ENCODE measurements at places on chromosomes 2 and 18.

DNA sequence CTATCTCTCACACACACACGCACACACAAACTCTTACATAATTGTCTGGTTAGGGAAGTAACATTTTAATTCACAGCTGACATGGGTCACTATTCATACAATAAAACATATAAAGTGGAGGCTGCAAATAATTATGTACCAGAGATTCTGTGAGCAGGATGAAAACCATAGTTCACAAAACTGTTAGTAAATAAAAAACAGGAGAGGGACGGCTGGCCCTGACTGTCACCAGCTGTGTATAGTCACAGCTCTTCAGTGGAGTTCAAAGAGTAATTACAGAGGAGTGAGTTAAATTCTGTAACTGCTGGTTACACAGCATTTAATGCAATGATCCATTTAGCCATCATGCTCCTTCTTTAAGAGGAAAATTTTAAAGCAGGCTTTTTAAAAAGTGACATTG lies 76.9 kb downstream of the NRXN1 start:
- no peak for DNase-seq

- DNase-seq = no peak
These were observed 105.7 kb downstream of the KYNU start for GRCh38 chr2:142983174-142983573.

- no peak for DNase-seq
These were observed 133.9 kb downstream of the TTC32 start for GRCh38 chr2:19767899-19768298.

DNA sequence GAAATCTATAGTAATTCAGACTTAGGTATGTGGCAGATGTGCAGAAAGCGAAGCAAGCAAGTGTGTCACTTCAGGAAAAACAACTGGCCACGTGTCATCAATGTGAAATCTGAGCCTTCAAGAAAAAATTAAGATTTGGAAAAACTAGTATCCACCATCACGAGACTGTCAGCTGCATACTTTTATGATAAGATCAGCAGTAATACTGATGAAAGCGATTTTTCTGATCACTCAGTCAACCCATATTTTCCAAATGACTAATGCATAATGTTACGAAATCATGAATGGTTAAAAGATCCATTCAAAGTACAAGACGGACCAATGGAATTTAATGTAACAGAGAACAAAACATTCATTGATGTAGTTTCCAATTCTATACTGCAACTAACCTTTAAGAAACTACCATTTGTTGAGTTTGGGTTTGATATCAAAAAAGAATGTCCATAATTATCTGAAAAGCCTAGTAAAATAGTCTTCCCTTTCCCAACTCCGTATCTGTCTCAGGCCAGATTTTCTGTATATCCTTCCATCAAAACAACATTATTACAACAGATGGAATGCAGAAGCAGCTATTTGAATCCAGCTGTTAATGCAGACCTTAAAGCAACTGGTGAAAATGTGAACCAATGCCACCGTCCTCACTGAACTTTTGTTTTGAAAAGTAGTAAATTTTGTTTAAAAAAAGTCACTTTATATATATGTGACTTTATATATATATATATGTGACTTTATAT lies 17.0 kb upstream of the BCL2 start:
- DNase-seq = no peak

- DNase-seq = peak; percentile 30
These were observed 68.6 kb downstream of the ZC3H6 start for GRCh38 chr2:112343827-112344585.

DNA sequence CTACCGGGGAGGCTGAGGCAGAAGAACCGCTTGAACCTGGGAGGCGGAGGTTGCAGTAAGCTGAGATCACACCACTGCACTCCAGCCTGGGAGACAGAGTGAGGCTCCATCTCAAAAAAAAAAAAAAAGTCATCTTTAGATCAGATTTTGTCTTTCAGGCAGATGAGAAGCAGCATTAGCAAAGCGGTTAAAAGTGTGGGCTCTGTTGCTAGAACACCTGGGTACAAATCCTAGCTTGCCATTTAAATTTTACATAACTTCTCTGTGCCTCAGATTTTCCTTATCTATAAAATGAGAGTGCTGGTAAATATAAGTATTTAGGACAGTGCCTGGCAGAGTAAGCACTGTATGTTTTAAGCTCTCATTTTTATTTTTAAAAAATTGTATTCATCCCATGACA lies 8.2 kb downstream of the CNOT9 start:
- no peak for DNase-seq

DNA sequence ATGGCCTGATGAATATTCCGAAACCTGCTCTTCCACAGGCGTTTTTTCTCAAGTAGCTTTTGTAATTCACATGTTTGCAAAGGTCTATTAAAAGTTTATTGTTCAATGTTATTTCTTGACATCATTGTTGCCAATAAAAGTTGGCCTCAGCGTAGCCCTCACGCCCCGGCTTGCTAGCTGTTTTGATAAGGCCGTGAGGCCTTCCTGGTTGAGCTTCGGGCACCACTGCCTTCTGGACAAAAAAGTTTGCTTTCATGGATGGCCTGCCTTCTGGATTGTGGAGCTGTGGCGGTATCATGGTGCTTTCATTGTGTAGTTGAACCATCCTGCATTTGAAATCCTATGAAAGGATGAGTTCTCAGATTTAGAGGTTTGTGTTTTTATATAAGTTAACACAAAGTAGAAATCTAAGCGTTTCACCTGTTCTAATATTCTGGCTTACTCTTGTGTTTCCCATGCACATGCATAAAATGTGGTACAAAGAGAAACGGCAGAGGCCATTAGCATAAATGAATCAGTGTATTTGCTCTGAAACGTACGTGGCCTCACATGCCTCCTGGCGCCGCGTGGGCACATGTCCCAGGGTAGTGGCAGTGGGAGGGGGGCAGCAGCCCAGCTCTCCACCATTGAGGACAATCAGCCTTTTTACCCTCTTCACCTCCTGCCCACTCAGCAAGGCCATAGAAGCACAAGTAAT lies 134.5 kb downstream of the NCK2 start:
- DNase-seq = no peak

DNA sequence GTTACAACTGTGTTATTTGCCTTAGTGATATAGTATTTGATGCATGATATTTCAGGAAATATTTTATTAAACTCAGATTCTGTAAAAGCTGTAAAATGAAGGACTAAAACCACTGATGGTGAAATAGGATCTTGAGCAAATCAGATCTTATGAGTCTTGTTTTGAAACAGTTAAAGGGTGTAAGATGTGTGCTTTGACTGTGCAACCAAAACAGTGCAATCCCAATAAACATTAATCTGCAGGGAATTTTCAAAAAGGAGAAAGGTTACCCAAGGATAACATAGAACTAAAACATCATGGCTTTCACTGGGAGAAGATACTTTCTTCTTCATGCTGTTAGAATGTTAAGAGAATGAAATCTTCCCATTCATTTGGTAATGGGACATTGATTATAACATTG lies 378.7 kb downstream of the PARD3B start:
- DNase-seq = no peak

GRCh38 chr18:49845629-49846360 lies 32.5 kb upstream of the ACAA2 start:
- DNase-seq = no peak

DNA sequence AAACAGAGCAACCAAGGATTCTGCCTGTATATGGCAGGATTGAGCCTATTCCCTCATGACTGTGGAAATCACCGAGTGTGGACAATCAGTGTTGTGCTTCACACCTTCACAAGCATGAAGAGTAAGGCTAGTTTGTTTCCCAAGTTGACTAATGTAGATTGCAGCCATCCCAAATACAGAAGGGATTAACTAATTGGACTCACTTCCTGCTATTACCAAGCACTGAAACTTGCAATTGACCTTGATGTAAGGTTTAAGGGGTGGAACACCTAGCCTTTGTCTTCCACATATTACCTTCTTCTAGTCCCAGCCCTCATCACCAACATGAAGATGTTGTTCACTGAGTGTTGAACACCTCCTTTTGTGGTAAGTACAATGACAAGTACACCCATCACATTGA lies 120.9 kb upstream of the RND3 start:
- DNase-seq = no peak

GRCh38 chr2:60002183-60002867 lies 551.1 kb downstream of the BCL11A start:
- no peak for DNase-seq

DNA sequence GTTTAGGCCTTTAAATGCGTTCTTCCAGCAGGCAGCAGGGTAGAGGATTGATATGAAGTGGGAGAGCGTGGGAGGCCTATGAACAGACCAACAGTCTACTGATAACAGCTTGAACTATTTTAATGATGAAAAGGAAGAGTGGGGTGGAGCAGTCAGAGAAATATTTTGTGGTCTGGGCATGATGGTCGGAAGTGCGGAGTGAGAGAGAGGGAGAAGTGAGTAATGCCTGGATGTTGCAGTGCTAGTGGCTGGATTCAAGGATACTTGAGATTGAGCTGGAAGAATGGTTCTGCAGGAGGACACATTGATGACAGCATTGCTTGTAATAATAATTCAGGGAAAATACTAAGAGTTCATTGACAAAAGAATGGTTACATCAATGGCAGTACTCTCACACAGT lies 151.0 kb upstream of the DAPL1 start:
- no peak for DNase-seq

DNA sequence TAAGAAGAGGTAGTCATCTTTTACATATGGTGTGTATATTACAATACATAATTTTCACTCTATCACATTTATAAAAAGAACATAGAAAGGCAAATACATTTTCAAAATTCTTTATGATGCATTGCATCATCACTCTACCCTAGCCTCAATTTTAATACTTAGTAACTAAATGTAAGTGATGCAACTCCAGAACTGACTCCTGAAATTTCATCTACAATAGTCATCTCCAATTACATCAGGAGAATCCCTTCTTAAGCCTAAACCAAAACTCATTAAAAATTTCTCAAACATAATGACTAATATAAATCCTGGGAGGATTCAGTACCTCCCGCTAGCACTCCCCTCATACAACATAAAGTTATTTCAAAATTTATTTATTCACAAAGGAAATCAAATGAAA lies 15.9 kb downstream of the TMX3 start:
- DNase-seq = no peak

GRCh38 chr2:166545473-166545872 lies 51.4 kb upstream of the SCN7A start:
- no peak for DNase-seq

DNA sequence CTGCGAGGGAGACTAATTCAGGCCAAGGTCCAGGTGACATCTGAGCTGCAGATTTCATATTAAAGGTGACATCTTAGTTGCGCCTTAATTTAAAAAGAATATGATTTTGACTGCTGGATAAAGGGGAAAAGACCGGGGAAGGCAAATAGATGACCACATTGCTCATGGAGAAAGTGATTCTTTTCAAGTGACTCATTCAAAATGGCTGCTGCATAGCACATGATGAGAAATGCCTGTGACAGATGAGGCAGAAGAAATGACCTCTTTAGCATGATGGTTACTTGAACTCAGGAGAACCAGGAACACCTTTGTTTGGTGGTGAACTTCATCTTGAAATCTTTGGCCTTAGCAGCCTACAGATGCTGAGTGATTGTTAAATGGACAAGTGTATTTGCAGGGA lies 385.8 kb upstream of the TRIB2 start:
- DNase-seq = no peak

DNA sequence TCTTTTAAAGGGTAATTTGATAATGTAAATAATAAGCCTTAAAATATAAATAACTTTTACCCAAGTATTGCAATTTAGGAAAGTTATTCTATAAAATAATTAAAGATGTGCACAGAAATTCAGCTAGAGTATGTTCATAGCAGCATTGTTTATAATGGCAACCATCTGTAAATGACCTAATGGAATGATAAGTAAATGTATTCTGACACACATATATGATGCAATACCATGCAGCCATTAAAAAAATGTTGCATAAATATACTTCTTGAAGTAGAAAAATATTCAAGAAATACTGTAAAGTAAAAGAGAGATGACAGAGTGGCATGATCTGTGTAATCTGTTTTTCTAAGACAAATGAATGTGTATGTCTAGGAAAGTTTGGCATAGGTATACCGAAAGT lies 545.7 kb downstream of the ZEB2 start:
- no peak for DNase-seq

GRCh38 chr2:127194447-127194846 lies 25.7 kb downstream of the CYP27C1 start:
- DNase-seq = no peak

- DNase-seq = no peak
These were observed 477.1 kb upstream of the ID2 start for GRCh38 chr2:8204711-8205110.

DNA sequence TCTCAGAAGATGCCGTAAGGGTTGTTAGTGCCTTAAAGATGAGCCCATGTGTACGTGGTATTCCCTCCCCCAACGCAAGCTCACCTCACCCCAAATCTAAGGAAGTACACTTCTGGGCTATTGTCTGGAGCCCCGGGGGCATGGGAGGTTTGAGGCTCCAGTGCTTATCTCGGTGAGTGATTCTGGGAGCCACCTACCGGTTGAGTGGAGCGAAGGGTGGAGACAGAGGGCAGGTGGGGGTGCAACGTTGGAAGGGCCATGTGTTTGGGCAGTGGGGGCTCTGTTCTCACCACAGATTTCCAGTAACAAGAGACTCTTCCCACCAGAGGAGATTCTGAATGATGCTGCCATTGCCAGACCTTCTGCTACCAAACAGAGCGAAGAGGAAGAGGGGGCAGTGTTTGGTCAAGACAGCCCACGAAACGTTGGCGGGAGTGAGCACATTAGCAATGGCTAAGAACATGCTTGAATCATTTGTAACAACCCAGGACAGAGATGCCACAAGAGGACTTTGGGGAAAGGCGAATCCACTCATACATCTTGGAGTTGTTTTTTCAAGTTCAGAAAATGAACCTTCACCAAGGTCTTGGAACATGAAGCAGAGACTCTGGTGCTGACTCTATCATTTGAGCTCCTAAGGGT lies 38.7 kb downstream of the TWIST2 start:
- no peak for DNase-seq

- DNase-seq = no peak
These were observed 18.0 kb upstream of the DNAH6 start for GRCh38 chr2:84498150-84498799.

GRCh38 chr18:76932026-76932819 lies 109.9 kb downstream of the ZNF236 start:
- no peak for DNase-seq

- no peak for DNase-seq
These were observed 446.2 kb downstream of the PIK3C3 start for GRCh38 chr18:42401131-42401673.

Data from MM.1S (cell line).